NCI-H460 (cell line): ENCODE measurements at places on chromosomes 6 and 20.
A peak's percentile ranks its signal among the peaks of the same experiment; 100 is the strongest.

DNA sequence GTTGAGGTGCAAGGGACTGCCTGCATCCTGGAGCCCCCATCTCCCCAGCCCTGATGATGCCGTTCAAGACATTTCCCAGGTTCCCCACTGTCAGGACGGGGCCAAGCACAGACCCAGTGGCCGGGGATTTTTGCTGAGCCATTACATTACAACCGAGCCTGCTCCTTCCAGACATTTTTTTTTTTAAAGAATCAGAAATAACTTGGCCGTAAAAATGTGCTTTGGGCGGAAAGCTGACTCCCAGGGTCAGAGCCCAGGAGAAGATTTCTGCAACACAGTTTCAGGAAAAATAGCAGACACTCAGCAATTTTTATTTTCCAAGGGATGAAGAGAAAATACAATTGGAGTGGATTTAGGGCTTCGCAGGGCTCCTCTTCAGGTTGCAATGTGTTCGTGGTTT lies 87.9 kb downstream of the LRFN2 start:
- DNase-seq, result no peak

DNA sequence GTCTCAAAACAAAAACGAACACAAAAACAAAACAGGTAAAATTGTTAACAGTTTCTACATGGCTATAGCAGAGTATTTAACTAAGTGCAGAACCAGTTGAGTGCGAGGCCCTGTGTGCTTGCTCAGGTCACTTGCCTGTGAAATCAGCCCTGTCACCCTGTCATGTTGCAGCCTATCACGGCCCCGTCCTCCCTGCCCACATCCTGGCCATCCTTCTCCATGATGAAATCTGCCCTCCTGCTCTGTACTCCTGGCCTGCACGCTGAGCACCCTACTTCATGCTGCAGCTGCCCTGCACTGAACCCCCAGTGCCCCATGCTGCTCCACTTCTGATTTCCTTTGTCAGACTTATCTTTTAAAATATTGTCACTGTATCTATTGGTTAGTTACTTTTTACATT lies 62.4 kb downstream of the DTD1 start:
- DNase-seq, result no peak

DNA sequence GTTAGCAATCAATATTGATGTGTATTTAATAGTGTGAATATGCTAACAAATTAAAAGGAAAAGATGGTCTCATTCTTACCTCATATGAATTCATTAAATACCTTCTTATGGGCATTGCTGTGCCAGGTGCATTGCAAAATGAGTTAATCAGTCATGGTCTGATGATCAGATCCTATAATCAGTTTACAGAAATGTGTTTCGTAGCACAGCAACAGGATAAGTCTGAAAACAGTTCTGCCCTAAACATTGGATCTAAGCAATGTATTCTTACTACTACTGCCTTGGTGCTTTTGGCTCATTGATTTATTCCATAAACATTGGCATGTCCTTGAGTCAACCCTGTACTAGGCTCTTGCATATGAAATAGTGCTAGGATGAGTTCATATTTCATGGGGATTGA lies 417.0 kb upstream of the JAG1 start:
- DNase-seq, result no peak

DNA sequence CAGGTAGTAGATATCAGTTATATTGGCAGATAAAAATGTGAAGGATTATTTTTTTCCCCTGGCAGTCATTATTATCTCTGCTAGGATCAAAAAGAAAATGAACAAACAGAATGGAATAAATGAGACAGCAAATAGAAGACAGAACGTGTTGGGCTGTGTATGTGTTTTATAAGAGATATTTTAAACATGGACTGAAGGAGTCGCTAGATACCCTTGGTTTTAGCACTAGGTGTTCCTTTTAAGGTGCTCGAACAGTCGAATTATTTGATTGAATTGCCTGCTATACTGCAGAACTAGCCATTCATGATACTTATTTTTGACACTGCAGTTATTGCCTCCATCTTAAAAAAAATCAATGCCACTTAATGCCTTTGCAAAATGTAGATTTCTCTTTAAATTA lies 3.7 kb downstream of the GRIK2 start:
- DNase-seq, result no peak

DNA sequence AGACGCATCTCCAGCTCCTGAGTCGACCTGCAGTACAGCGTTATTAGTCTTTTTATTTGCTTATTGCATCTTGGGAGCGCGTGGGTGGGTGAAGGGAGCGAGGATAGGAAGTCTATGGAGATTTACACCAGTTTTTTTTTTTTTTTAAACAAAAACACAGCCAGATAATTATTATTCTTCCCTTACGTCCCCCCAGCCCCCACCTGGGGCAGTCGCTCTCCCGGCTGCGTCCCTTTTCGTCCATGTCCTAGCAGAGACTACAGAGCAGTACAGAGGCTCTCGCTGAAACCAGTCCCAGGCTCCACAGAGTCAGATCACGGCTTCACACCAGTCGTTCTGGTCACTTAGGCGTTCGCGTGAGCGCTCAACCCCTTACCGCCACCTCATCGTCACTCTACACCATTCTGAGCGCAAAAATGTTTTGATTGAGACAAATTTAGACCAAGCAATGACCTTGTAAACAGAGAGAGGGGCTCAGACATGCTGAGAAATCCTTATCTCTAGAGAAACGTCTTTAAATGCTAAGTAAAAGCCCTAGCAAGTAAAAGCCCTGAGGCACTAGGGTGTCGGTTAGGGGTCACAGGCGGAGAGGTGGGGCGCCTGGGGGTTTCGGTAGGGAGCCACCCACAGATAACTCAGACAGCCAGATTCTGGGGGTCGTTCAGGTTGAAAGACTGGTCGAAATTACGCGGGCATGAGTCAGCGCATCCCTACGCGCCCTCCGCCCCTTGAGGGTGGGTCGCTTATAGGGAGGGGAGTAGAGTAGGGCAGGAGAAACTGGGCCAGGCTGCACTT lies 975 bp upstream of the PPT2 start:
- peak; percentile 13 for DNase-seq

DNA sequence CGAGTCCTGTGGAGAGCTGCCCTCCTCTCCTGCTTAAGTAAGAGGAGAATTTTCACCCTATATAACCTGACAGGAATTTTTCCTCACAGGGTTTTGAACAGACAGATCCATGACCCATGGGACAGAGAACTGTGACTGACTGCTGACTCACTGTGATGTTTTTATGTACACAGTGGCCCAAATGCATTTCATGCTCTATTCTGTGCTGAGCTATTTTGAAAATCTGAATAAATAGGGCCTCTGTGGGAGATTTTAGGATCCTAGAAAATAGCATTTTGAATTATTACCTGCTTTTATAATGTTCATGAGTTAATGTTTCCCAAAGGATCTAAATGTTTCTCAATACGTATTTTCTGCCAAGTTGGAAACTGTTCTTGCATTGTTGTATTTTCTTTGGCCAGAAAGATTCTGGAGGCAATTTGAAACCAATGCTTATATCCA lies 577.4 kb downstream of the HTR1B start:
- peak; percentile 35 for DNase-seq

GRCh38 chr6:159836718-159837490 lies 36.8 kb downstream of the PNLDC1 start:
- DNase-seq, result no peak
